ENCODE measurements at places on chromosomes 11 and 22.

DNA sequence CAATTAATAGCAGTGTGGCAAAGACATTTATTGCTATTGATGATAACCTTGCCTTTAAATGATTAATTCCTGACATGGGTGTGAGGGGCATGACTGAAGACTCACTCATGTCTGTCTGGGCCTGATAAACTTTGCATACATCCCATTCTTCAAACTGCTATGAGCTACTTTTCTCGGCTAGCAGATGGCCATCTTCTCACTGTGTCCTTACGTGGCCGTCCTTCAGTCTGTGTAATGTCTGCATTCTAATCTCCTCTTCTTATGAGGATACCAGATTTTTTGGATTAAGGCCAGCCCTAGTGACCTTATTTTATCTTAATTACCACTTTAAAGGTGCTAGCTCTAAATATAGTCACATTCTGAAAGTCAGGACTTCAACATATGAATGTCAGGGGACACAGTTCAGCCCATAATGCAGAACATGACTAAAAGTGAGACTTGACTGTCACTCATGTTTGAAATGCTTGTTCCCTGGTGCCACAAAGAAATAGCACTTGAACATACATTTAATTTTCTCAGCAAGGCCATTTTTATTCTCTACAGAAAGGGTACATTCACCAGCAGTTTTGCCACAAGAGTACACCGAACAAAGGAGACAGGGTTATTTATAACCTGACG lies 32.3 kb downstream of the OR10A6 start:
- DNase-seq: no peak

GRCh38 chr11:14110629-14111028 lies 148.1 kb downstream of the SPON1 start:
- no peak for DNase-seq

DNA sequence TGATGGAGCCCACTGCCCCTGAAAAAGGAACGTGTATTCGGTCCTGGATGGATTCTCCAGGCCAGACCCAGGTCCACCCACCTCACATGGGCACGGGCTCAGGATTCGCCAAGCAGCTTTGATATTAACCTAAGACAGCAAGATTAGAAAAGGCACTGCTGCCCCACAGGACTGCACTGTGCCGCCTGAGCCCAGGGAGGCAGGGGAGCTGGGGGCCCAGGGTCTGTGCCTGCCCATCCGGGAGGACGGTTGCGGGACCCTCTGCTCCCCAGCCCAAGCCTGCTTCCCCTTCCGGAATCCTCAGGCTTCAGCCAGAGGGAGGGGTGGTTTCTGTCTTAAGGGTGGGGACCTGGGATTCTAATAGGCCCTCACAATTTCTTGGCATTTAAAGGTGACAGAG lies 13.5 kb upstream of the VSIG10L2 start:
- DNase-seq: no peak

- no peak for DNase-seq
These were observed 55.7 kb downstream of the PTPRJ start for GRCh38 chr11:48036011-48036410.

DNA sequence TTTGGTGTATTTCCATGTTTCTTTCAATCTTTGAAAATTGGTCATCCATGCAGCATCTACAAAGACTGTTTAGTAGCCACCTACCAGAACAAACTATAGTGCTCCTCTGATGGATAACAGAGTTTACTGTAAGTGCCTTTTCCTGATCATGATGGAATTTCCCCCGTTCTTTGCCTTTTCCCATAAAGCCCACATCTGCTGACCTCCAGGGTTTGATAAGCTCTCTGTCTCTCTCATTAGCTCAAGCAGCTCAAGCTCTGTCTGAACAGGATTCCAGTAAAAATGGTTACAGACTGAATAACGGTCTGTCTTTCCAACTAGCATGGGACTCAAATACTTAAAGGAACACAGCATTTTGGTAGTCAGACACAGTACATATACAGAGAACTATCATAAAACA lies 308.4 kb upstream of the SORL1-AS1 start:
- no peak for DNase-seq

DNA sequence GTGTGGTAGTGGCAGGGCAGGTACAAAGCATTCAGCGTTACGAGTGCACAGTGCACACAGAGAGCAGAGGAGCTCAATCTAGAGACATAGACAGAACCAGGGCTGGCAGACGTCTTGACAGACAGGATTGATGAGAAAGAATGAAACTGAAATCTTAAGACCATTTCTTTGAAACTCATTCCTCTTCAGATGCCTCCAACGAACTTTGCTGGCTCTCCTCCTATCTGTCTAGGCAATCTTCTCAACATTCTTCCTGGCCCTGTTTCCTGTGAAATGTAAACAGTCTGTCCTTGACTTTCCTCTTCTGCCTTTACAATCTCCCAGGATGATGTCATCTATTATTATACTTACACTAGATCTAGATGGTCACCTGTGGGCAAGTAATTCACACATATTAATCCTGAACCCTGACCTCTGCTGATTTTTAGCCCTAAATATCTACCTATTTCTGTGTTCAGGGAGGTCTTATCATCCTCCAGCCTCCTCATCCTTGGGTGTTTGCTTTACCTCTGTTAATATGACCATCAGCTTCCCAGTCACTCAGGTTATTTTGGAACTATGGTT lies 119.5 kb downstream of the ENTHD1 start:
- no peak for DNase-seq

All from amniotic stem cell (primary cell).